Upper lobe of left lung (tissue), 6 donors: ENCODE measurements at places on chromosomes 13 and 19. TPM values are rescaled to one million over a fixed set of nuclear protein-coding genes. Genes with fewer than 3 reads are reported as not detected.

Gene B3GNT8
- 39.1 TPM for total RNA-seq

Gene LRG1
- 7.3 TPM for total RNA-seq

DNA sequence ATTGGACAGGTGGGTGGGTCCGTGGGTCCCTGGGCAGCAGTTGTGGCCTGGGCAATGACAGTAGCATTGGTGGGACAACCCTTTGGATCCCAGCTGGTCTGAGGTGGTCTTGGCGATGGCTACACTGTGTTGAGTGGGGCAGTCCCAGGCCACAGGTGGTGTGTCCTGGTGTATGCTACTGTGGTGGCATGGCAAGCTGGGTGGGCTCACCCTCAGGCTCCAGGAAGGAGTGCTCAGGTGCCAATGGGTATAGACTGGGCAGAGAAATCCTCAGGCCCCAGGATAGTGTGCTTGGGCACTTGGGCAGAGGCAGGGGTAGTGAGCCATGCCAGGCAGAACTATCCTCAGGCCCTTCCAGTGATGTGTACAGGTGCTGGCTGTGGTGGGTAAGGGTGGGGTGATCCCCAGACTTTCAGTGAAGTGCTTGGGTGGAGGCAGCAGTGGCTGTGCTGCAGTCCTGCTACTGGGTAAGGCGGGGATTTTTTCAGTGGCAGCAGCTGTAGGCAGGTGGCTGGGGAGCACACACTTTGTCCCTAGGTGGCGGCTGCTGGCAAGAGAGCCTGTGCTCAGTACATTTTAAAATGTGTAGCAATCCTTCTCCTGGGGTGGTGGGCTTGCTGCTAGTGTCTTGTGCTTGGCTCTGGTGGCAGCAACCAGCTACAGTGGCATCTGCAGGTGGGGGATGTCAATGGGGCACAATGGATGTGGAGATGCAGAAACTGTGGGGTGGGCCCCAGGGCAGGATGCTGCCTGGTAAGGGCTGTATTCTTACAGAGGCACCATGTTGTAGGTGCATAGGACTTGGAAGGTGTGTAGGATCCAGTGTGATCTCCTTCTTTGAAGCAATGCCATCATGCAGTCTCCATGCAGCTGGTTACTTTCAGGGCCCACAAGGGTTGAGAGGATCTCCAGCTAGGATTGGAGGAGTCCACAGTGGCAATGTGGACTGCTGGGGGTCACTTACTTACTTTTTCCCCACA lies 64.9 kb downstream of the DNAJC3 start:
- DNase-seq = no peak
- H3K4me1 ChIP-seq = peaks cover 6% of the 10 kb centered on the region
- H3K4me3 ChIP-seq = no peak overlapping the region
- H3K27me3 ChIP-seq = no peaks in the 10 kb centered on the region

- DNase-seq = no peak
- no peak overlapping the region for H3K4me3 ChIP-seq
- H3K4me1 ChIP-seq = no peaks in the 10 kb centered on the region
- H3K27ac ChIP-seq = no peak overlapping the region
- no peaks in the 10 kb centered on the region for H3K27me3 ChIP-seq
Observed at GRCh38 chr13:35917942-35918645, 213.1 kb downstream of the DCLK1 start.

GRCh38 chr19:38900743-38901190 lies 998 bp downstream of the NFKBIB start:
- H3K4me3 ChIP-seq = peak overlapping the region; percentile 72
- H3K4me1 ChIP-seq = peaks cover 25% of the 10 kb centered on the region
- H3K27me3 ChIP-seq = no peaks in the 10 kb centered on the region
- peak overlapping the region; percentile 97 for H3K27ac ChIP-seq
- DNase-seq = no peak

DNA sequence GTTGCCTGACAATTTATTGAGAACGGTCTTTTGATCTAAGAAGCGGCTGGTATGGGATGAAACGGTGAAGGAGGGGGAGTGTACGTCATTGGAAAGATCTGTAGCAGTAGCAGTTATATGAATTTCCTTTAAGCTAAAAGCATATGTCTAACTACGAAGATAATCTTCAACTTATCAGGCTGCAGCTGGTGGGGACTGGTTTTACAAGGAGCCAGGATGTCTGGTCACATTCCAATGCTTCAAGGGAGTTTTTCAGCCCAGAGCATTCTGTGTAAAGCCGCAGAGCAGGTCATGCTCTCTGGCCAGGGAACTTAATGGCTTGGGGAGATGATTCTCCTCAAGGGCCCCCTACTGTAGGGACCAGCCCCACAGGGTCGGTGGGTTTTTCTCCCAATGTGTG lies 29.2 kb downstream of the CLEC4M start:
- no peaks in the 10 kb centered on the region for H3K36me3 ChIP-seq
- no peak for DNase-seq
- no peak overlapping the region for H3K4me3 ChIP-seq

GRCh38 chr19:13860679-13861391 lies 16.1 kb upstream of the NANOS3 start:
- peaks cover 10% of the 10 kb centered on the region for H3K27me3 ChIP-seq
- H3K4me1 ChIP-seq = peaks cover 45% of the 10 kb centered on the region
- peak; percentile 81 for DNase-seq
- H3K27ac ChIP-seq = peak overlapping the region; percentile 96
- peak overlapping the region; percentile 44 for H3K4me3 ChIP-seq
